Renal pelvis (tissue), 12 donors: ENCODE measurements at places on chromosomes 4 and X. TPM values are rescaled to one million over a fixed set of nuclear protein-coding genes. Genes with fewer than 3 reads are reported as not detected.

Gene CT45A1
- polyA plus RNA-seq, result not detected

Gene ZFP92
- 0.99 TPM for polyA plus RNA-seq

DNA sequence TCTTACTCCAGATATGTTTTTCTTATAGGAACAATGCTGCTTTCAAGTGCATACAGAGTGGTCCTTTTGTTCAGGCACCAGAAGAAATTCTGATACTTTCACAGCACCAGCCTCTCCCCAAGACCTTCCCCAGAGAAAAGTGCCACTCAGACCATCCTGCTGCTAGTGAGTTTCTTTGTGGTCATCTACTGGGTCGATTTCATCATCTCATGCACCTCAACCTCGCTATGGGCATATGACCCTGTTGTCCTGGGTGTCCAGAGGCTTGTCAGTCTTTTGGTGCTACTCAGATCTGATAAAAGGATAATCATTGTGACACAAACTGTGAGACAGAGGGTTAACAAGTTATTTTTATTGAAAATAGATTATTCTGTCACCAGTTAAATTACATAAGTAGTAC lies 39.5 kb downstream of the WDR13 start:
- DNase-seq, result no peak

DNA sequence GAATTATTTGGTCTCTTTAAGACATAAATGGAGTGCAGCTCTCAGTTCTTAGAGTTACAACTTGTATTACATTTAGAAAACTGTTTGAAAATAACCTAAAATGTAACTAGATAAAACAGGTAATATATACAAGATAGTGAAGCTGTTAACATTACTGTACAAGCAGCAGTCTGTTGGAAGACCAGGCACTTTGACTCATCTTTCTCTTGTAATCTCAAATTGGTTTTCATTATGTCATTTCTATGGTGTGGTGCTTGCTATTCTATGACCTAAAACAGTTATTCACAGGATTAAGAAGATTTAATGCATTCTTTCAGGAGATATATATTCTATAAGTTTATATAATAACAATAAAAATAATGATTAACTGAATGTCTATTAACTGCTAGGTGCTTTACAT lies 282.5 kb upstream of the PITX2 start:
- no peak for DNase-seq

- no peak for DNase-seq
Measured at GRCh38 chr4:103105558-103106356, 6.1 kb upstream of the BDH2 start.
